Posterior cingulate gyrus (tissue), 11 donors: ENCODE measurements at places on chromosomes 4 and X.

DNA sequence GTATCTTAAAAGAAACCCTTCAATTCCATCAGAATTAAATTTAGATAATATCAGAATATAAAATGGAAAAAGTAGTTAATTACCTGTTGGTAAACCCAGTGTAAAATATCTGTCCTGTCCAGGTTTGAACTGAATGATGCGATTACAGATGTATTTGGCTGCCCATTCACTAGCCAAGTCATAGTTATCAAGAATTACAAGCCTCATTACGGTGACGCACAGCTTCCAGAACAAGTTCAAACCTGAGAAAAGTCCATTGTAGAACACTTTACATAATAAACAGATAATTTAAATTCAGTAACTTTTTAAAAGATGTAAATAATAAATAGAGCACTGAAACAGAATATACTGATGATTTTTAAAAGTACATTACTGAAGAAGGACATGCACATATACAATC, 4.4 kb downstream of the GNPDA2 start:
- DNase-seq: no peak

- DNase-seq: no peak
These were observed 92.0 kb upstream of the TNIP3 start for GRCh38 chr4:121255986-121256750.

DNA sequence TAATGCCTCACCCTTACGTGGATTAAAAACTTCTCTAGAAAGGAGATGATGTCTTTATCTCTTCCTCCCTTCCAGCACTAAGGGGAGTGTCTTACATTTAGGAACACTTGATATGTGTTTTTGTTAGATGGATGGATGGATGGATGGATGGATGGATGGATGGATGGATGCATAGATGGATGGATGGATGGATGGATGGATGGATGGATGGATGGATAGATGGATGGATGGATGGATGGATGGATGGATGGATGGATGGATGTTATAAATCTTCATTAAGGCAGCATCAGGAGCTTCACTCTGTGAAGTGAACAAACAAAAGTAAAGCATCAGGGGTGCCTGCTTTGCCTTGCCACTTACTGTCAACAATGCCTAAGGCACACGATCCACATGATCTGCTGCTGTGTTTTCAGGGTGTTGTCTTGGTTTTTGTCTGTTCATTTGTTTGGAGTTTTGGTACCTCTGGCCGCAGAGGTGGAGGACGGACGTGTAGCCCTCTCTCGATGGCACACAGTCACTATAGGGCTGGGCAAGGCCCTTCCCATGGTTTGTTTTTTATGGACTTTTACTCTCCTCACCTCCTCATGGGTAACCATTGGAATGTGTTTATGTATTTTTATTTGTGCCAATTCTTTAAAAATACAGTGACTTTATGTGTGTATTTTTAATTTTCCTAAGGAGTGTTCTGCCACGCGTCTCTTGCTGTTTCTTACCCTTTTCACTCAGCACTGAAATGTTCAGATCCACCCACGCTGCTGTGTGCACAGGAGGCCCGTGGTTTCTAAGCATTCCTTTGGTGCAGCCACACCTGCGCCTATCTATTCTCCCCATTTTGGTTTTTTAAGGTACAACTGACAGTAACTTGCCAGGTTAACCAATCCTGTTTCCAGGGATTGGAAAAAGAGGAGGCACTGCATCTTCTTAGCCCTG, 91.8 kb upstream of the ENPP6 start:
- DNase-seq: no peak

- DNase-seq: peak; percentile 66
These were observed 102.4 kb downstream of the CLNK start for GRCh38 chr4:10582059-10582686.

- DNase-seq: no peak
These were observed 2548.3 kb downstream of the ARAP2 start for GRCh38 chr4:33696041-33696440.

DNA sequence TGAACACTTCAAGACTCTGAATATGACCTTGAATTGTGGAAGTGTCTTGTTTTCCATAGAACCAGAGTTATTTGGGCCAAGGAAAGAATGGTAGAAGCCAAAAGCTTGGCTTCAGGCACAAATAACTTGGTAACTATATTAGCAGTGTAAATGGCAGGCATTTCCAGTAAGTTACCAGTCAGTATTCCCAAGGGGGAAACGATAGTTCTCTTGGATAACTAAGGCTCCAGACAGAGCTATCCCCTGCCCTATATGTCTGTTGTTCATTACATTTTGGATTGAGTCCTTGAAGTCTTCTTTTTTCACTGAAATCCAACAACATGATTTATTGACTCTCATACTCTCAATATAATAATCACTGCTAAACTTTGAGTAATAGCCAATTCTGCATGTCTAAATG, 364.1 kb downstream of the MAGEB5 start:
- no peak for DNase-seq

- no peak for DNase-seq
These were observed 4.1 kb downstream of the SEPTIN6 start for GRCh38 chrX:119688911-119689321.

GRCh38 chr4:149781150-149781549, 34.5 kb downstream of the IQCM start:
- DNase-seq: no peak

- peak; percentile 62 for DNase-seq
These were observed 895 bp downstream of the USP51 start for GRCh38 chrX:55488593-55489313.

DNA sequence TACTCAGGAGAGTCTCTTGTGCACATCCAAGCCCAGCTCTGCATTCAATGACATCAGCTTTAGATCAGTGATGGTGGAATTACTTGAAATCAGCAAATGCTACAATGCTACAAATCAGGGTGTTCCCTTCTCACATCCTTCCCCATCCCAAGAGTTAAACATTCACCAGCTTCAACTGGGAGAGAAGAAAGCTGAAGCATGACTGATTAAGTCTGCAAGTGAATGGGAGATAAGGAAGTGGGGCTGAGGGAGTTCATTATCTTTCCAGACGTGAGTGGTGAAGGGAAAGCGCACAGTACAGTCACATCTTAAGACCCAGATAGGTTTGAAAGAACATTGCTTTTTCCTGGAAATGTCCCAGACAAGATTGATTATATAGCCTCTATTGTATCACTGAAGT, 26.2 kb upstream of the MAP9 start:
- no peak for DNase-seq

DNA sequence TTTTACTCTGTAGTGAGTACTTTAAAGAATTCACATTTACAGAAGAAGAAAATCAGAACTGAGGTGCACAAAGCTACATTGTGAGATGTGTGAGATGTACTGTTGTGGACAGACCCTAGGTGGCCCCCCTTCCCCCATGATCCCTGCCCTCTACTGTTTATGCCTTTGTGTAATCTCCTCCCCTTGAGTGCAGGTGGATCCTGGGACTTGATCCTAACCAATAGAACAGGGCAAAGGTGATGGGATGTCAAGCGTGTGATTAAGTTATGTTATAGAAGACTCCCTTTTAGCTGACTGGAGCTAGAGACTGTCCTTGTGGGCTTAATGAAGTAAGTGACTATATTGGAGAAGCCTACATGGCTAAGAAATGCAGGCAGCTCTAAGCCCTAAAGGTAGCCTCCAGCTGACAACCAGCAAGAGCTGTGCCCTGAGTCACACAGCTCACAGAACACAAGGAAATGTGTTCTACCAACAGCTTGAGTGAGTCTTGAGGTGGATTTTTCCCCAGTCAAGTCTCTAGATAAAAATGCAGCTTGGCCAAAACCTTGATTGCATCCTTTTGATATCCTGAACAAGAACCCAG, 225.2 kb upstream of the LEF1 start:
- no peak for DNase-seq

DNA sequence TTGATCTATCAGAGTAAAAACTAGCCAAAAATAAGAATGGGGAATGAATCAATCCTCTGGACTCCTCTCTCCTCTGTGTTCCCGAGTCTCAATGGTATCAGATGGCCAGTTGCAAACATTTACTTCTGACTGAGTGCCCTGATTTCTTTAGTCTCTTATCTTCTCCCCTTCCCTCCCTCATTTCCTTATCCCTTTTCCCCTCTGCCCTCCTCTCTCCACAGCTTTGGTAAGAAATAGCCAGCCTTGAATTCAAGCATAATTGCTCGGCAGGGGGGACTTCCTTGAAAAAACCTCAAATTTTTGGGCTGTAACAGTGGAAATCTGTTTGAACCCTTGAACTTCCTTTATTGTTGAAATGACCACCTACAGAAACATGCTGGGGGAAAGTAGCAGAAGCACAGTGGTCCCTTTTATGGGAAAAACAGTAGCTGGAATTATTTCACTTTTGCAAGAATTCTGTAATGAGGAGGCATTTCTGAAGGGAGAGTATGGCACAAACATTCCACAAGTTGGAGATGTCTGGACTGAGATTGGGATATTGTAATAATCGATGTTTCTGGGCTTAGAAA, 40.3 kb downstream of the NHS start:
- no peak for DNase-seq

DNA sequence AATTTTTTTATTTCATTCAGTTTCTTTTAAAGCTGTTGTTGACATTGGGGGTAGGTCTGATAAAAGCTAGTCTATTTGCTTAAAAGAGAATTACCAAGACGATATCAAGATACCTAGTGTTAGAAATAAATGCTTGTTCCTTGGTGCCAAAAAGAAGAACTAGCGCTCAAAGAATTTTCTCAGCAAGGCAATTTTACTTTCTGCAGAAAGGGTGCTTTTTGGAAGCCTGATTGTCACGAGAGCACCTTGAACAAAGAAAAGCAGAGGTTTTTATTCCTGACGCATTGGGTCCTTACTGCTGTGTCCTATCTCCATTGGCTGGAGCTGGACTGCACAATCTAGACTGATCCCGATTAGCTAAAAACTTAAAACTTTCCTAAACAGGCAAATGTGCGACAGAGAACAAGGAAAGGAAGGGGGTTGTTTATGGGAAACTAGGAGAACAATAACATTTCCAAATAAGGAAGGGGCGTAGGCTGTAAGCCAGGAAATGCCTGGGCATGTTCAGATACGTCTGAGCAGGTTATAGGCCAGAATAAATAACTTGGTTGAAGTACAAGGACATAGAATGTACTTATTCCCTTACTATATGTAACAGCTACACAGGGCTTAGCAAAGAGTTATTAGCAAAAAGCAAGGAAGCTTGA, 50.3 kb upstream of the STPG2 start:
- no peak for DNase-seq

GRCh38 chr4:107747748-107748486, 27.9 kb upstream of the PAPSS1 start:
- DNase-seq: no peak

GRCh38 chr4:181168011-181168805, 1075.0 kb upstream of the TENM3 start:
- no peak for DNase-seq

DNA sequence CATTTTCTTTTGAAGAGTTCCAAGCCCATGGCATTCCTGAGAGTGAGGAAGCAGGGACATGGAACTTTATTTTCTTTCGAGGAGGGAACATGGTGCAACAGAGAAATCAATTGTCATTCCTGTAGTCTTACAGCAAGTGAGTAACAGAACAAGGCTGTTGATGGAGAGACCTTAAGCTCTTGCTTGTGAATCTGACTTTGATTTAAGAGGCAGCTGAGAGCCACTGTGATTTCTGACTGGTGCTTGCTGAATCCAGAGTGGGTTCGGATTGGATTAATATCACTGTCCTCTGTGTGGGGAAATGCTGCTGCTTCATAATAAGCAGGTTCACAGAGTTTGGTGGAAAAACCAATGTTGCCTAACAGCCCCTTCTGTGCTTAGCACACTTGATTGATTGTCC, 4.7 kb upstream of the ATP1B4 start:
- DNase-seq: no peak

DNA sequence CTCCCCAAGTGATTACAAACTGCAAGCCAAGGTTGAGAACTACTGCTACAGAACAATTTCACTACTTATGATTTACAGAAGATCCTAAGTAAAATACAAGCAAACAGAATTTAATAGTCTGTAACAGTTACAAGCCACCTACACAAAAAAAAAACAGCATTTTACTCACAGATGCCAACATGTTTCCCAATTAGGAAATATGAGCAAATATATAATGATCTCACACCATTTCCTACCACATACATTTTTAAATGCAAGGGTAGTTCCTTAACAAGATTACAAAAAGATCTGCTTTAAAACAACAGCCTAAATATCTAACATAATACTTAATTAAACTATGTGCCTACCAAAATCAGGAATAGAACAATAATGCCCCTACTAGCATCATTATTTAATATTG, 63.4 kb downstream of the EFHC2 start:
- DNase-seq: no peak

DNA sequence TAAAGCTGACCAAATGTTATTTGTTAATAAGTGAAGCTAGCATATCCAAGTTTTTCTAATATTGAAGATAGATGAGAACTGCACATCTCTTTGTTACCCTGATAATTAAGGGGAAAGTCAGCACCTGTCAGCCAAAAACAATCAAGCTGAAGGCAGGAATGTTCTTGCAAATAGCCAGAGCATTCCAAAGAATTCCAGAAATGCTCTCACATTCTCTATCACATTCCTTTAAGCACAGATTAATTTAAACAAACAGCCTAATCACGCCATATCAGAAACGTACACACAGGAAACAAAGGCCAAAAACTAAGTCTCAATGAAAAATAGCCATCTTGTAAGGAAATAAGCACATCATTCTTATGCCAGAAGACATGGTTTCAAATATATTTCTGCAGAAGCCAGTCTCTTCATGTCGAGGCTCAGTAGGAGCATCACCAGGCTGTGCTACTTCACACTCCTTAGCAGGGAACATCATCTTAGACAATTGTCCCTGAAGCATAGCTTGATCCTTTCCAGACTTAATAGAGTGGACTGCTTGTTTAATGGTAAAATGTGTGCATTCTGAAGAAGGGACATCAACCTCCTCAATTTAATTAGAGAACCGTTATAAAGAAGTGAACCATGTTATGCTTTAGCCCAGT, 252.9 kb upstream of the TTC29 start:
- DNase-seq: no peak

DNA sequence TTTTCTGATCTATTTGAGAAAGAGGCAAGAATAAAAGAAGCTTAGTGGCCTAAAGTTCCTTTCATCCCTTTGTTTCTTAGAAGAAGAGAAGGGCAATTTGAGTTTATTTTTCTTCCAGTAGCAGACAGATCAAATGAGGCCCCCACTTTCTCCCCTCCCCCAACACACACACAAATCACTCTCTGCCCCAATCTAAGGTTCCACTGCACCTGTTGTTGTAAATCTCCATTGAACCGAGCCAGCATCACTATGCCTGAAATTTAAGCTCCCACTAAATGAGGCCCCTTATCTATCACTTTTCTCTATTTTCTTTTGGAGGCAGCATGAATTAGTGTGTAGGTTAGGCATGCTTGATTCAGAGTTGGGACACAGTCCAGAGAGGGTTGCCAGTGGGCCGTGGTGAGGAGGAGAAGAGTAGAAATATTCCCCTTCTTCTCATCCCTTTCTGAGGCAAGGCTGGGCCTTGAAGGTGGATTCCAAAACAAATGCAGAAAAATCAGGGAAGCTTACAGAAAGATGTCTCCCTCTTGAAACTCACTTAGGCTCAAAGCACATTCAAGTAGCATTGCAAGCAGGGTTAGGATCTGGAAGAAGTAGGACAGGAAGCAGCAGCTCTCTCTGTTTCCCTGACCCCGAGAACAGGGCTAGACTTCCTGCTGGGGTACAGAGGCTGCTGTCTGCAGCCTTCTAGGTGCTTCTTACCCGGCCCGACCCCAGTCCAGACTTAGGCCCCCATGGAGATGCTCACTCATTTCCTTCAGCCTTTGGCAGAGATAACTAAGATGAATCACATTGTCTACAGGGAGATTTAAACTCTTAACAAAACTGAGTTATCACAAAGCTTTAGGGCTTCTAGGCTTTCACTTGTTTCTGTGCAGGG, 70.7 kb downstream of the RASL11B start:
- no peak for DNase-seq
